ENCODE measurements at places on chromosomes 3 and 15.

GRCh38 chr3:122315619-122316018 is 9.4 kb upstream of the CSTA start:
- DNase-seq, result no peak

GRCh38 chr15:87648278-87648677 is 608.3 kb downstream of the NTRK3 start:
- DNase-seq, result no peak

GRCh38 chr3:27677565-27677964 is 44.6 kb downstream of the EOMES start:
- no peak for DNase-seq

DNA sequence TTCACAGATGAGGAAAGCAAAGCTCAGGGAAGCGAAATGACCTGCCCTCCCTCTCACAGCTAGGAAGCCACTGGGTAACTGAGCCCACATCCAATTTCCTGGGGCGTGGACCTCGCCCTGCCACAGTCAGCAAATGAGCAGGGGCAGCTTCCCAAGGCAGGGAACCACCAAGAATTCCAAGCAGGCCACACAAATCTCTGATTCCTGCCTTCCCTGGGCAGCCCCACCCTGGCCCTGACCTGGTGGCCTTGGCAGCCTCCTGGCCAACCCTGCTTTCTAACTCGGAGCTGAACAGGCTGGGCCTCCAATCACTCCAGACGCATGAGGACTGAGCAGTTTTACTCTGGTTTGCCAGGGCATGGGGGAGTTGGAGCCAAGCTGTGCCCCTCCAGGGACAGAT is 203.7 kb upstream of the TLE3 start:
- DNase-seq, result no peak

GRCh38 chr3:122468896-122469533 is 45.7 kb downstream of the KPNA1 start:
- DNase-seq, result no peak

GRCh38 chr3:40580494-40581091 is 55.8 kb downstream of the ZNF621 start:
- peak; percentile 73 for DNase-seq

DNA sequence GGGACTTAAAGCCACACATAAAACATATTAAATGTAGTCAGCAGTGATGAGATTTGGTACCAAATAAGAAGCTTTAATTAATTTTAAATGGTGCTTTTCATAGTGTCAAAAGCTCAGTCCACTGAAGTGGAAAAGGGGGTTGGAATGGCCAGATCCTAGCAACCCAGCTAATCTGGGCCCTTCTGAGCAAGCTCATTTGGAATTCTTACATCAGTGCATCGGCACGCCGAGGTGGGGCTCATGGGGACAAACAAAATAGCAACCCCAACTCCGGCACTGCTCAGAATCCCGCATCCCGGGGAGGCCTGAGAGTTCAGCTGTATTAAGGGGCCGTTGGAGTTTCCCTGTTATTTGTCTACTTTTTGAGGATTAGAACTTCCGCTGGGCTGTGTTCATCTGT is 526.4 kb downstream of the SOX2 start:
- no peak for DNase-seq

GRCh38 chr15:48929661-48930060 is 34.1 kb downstream of the SHC4 start:
- no peak for DNase-seq

DNA sequence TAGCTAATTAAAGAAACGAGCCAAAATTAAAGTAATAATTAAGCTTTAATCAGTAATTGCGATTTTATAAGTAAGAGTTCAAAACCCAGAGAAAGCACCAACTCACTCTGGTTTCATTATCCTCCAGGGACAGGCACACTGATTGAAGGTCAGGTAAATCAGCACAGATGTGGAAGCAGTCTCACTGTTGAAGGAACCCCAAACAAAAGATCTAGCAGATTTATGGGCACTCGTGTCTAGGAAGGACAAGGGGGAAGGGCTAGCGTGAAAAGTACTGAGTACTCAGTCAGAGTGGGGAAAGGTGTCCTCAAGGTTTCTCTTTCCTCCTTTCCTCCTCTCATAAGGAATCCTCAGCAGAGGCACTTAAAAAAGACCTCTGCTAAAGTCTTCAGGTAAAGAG is 320.1 kb downstream of the PYDC2 start:
- no peak for DNase-seq

- DNase-seq, result no peak
Observed at GRCh38 chr15:80638553-80639167, 56.5 kb upstream of the ABHD17C start.

DNA sequence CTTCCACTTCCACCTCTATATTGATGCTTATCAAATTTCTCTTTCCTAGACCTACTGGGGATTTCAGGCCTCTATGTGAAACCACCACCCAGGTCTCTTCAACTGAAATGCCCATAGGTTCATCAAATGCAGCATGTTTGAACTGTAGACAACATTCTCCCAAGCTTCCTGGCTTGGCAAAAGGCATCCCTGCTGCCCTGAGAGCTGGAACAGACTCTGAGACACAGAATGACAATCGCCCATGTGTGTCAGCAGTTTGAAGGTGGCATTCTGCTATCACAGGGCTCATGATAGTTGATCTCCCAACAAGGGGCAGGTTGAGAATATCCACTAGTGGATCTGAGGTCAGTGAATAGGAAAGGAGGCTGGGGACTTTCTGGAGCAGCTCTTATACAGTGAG is 200.7 kb downstream of the RPLP1 start:
- no peak for DNase-seq

DNA sequence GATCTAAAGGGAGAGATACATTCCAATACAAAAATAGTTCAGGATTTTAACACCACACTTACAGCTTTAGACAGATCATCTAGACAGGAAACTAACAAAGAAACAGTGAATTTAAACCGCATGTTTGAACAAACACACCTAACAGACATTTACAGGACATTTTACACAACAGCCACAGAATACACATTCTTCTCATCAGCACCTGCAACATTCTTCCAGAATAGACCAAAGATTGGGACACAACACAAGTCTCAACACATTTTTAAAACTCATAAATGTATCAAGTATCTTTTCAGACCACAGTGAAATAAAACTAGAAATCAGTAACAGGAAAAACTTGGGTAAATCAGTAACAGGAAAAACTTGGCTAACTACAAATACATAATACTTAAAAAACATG is 256.3 kb downstream of the MCTP2 start:
- no peak for DNase-seq

- DNase-seq, result no peak
Observed at GRCh38 chr3:143410259-143410658, 290.7 kb downstream of the CHST2 start.

GRCh38 chr3:25817638-25818037 is 27.7 kb downstream of the OXSM start:
- DNase-seq, result no peak

- no peak for DNase-seq
Observed at GRCh38 chr3:176697284-176697889, 499.9 kb downstream of the TBL1XR1 start.

- no peak for DNase-seq
Observed at GRCh38 chr3:115224687-115225086, 77.6 kb upstream of the ZBTB20 start.

GRCh38 chr3:157240408-157240807 is 80.5 kb upstream of the CCNL1 start:
- no peak for DNase-seq

- no peak for DNase-seq
Observed at GRCh38 chr15:76961268-76962011, 29.9 kb downstream of the RCN2 start.

DNA sequence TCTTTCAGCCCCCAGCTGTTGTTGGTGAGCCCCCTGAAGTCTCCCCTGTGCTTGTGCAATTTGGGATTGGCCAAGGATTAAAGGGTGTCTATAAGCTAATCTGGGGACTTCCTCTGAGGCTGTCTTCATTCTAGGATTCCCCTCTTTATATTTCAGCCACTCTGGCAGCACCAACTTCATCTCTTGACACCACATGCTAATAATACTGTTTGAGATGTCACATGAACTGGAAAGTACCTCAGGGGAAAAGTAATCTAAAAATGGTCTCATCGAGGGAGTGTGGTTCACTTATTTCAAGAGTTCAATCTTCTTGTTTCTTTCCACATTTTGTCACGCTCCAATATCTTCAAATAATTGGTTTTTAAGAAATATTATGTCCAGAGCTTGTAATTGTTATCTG is 279.2 kb upstream of the TMC3 start:
- no peak for DNase-seq

DNA sequence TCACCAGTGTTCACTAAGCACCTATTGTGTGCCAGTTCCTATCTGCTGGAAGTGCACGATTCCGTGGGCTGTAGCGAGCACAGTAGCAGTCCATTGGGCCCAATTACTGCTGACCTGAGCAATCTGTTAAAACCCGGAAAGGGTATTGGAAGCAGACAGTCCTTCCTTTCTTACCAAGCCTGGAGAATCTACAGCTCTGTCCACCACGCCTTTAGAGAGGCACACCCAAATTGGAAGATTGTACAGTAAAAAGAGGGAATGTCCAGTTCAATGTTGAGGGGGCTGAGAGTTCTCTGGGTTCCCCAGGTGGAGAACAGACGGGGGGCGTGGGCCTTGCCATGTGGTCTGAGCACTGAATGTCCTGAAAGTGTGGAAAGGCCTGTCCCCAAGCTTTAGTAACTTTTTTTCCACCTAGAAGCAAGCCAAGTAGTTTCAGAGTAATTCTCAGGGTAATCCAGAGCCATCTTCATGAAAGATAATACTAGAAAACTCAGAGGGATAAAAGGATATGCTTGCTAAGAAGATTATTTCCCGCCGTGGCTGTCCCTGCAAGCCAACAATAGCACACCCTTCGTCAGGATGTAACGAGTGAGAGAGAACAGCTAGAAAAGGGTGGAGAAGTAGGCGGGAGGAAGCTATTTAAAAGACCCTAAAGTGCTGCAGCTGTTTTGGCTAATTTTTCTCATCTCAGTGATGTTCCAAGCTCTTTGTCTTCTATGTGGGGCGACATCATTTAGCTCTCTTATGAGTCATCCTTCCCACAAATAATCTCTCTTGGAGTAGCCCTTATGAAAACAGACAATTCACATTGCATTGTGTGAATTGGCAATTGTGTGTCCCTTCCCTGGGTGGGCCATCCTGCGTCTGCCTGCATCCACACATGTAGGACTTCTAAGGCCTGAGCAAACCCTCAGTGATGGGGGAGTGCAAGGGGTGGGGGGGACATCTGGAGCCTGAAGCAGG is 181.0 kb downstream of the ATG7 start:
- no peak for DNase-seq

GRCh38 chr3:48268381-48268935 is 27.6 kb downstream of the ZNF589 start:
- peak; percentile 80 for DNase-seq

Measured in stimulated activated effector memory CD8-positive, alpha-beta T cell treated with anti-CD3 and anti-CD28 coated beads, Interleukin-12 subunit alpha, Interleukin-12 subunit beta, amount 100 ng/mL, for 72 hours (primary cell).